AG10803 (cell line): ENCODE measurements at places on chromosomes 1 and 21.

GRCh38 chr21:41024746-41025254 is 143.2 kb upstream of the BACE2 start:
- no peak for DNase-seq

DNA sequence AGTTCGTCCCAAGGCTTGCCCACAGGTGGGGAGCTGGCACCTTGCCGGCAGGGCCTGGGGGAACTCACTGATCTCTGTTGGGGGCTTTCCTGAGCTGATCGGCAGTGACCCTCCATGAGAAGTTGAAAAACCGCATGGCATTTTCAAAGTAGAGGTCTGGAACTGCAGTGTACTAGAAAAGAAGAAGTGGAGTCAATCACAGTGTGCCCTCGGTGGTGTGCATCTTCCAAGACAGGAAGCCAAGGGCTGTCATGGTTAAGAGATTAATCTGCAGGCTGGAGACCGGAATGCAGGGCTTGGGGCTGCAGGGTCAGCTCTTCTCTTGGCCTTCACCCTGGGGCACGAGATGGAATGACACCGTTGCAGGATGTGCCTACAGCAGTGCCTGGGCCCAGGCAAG is 56.8 kb downstream of the ECE1 start:
- DNase-seq, result no peak

DNA sequence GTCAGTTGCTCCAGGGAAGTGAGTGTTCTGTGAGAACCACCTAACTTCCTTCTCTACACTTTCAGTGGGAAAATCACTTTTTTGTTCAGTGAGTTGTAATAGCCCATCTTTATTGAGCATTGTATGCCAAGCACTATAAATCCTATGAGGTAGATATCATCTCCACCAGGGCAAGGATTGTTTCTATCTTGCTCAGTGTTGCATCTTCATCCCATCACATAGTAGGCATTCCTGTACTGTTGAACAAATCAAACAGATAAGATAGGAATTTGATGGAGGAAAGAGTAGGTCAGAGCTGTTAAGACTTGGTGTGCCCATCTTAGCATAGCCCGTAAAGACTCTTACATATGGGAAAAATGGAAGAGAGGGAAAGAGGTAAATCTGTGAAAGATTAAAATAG is 2.9 kb upstream of the PIGV start:
- no peak for DNase-seq

GRCh38 chr1:53145051-53145600 is 2.7 kb upstream of the SLC1A7 start:
- no peak for DNase-seq

GRCh38 chr1:17080085-17080759 is 26.4 kb upstream of the SDHB start:
- no peak for DNase-seq
